ENCODE measurements at places on chromosomes 7 and 10. TPM values are rescaled to one million over a fixed set of nuclear protein-coding genes. Genes with fewer than 3 reads are reported as not detected.

- DNase-seq: no peak
These were observed 347 bp upstream of the RRP12 start for GRCh38 chr10:97401455-97401919.

The ACSM6 gene
- total RNA-seq: not detected

DNA sequence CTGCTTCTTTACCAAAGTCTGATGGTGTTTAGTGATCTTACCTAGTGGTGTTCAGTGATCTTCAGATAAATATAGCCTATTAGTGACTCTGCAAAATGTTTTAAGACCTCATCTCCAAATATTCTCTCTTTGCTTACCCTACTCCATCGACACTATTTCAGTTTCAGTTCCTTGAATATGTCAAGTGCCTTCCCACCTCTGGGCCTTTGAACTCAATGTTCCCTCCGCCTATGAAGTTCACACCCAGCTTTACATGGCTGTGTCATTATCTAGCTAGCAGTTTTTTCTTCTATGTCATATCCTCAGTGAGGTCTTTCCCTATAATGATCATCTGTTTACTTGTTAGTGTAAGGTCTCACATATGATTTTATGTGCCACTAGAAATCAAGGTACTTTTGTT, 322.6 kb downstream of the DGKB start:
- no peak for DNase-seq

DNA sequence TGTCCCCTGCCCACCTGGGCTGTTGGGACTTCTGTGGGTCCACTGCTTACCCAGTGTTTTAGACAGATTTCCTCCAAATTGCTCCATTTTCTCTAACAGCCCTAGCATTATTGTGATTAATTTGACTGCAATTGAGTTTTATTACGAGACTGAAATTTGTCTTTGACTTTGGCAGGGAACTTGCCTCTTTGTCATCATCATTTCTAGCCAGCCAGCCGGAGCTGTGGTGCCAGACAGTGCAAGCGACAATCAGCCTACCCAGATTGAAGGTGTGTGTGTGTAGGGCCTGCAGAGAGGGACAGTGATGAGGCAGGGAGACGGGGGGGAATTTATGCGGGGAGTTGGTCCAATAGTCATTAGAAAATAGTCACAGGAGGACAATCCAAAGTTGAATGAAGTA, 743.0 kb downstream of the NRG3 start:
- DNase-seq: no peak

The WEE2 gene
- not detected for total RNA-seq

The SH2D4B gene
- 0.06 TPM for total RNA-seq

DNA sequence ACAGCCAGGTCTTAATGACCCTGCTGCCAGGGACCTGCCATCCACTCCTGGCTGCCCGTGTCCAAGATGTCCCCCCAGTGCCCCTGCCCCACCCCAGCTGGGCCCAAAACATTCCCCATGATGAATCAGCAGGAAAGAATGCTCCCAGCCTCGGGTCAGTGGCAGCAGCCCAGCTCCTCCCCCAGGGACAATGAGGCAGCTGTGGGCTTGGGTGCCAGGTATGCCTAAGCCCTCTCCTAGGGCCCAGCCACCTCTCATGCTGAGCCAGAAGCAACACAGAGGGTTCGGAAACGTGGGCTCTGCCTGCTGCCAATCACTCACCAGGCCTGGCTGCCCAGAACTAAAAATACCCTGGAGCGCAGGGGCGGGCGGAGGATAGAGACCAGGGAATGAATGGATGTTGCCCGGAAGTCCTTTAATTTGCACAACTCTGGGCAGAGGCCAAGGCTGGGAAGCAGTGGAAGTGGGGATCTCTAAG, 1.5 kb upstream of the LOXL4 start:
- peak; percentile 88 for DNase-seq

The SPDYE2 gene
- not detected for total RNA-seq

- DNase-seq: no peak
These were observed 1.6 kb downstream of the SMC3 start for GRCh38 chr10:110569122-110569521.

The SPDYE6 gene
- not detected for total RNA-seq

- no peak for DNase-seq
These were observed 53.1 kb upstream of the KMT2E start for GRCh38 chr7:104960741-104961448.

DNA sequence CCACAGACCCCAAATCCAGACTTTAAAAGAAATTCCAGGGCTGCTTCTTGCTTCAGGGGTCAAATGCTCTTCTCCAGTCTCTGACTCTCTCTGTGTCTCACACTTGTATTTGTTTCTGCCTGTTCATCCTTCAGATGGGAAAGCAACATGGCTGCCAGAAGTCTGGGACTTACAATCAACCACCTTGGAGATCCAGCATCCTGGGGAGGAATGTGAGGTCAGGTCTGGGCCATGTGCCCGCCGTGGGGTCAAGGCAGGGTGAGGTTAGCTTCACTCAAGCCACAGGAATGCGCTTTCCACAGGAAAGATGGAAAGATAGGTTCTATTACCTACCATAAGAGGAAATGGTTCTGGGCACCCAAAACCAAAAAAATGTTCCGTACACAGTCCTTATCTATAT, 34.3 kb upstream of the NPVF start:
- peak; percentile 93 for DNase-seq

The MSMB gene
- total RNA-seq: not detected

GRCh38 chr7:92119213-92119759, 15.0 kb downstream of the CYP51A1 start:
- no peak for DNase-seq

The PON1 gene
- total RNA-seq: not detected

DNA sequence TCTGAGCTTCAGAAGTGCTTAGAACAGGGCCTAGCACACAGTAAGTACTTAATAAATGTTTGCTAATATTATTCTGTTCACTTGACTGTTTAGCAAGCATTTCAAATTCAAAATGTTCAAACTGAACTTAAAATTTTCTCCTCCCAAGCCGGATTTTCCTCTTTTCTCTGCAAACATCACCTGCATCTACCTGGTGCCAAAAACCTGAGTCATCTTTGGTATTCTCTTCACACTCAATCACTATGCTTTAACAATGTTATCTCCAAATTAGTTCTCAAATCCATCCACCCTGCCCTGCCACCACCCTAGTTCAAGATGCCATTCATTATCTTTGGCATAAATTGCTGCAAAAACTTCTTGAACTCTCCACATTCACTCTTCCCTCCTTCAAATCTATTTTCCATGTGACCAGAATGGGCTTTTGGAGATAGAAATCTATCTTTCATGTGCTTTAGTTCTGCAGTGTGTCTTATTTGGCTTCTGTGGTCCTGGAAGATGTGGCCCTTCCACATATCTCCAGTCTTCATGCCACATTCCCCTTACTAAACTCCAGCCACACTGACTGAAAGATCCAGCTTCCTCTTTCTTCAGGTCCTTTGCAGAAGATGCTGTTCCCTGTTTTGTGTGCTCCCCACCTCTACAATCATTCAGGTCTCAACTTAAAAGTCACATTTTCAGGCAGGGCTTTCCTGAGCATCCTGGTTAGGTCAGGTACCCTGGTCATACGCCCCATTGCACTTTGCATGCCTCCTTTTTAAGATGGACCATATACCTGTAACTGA, 2.0 kb downstream of the GGCT start:
- DNase-seq: no peak

DNA sequence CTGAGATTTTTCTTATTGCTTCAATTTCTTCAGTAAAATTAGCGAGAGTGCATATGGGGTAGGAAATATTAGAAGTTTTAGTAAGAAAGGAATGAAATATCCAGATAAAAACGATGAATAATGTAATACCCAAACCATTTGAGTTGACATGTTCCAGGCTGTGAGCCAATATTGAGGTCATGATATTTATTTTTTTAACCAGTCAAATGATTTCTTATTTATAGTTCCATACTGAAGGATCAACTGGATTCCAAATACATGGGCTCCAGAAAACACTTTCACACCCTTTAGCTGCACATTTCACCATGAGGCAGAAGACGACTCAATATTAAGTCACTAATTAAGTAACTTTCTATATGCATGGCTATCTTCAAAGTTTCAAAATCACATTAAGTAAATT, 312.5 kb downstream of the PPP1R3A start:
- no peak for DNase-seq

DNA sequence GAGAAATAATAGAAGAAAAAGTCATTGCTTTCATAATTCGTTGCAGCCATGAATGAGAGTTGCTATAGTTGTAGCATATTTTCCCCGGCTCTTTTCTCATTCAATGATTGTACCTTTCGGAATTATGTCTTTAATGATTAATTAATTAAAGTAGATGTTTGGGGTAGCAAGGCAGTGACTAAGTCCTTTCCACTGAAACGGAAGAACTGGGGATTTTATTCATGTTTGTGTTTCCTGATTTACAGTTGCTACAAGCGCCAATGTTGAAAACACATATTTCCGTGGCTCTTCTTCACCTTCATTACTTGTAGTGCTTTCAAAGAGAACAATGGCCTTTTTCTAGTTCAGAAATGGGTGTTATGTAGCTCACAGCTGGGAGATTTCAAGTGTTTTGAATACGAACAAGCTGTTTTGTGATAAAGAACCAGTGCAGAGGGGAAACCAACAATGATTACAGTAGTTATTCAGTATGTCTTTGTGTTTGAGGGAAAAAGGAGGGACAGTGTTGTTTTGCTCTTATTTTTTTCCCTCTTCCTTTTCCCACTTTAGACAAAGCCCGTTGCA, 153.5 kb downstream of the NSUN6 start:
- DNase-seq: no peak

GRCh38 chr7:13508586-13508985, 480.9 kb downstream of the ETV1 start:
- DNase-seq: no peak

DNA sequence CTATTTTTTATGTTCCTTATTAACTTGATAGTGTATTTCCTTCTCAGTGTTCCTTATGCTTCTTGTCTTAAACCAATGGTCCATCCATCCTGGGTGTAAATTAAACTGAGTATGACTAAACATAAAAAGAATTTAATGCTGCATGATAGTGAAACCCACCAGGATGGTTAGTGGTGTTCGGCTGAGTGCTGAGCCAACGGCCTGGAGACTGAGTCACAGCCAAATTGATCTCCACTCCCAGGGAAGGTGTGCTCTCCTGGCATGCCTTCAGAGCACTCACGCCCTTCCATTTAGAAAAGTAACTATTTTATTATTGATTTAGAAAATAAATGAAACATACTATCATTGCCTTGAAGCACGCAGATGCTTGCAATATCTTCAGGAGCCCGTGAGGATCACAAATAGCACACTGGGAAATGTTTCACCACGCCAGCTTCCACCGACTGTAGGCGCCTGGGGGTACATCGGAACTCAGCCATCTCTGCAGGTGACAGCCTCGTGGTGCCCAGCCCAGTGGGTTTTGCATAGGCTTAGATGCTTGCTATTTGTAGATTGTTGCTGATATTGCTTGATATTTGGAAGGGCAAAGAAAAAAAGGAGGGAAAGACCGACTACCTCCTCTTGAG, 40.0 kb upstream of the LOXL4 start:
- DNase-seq: peak; percentile 53

The PLAC9 gene
- total RNA-seq: not detected

The PARP12 gene
- 34.8 TPM for total RNA-seq

The CPA2 gene
- total RNA-seq: 0.11 TPM

- no peak for DNase-seq
These were observed 67.2 kb upstream of the CTBP2 start for GRCh38 chr10:125227546-125227945.

DNA sequence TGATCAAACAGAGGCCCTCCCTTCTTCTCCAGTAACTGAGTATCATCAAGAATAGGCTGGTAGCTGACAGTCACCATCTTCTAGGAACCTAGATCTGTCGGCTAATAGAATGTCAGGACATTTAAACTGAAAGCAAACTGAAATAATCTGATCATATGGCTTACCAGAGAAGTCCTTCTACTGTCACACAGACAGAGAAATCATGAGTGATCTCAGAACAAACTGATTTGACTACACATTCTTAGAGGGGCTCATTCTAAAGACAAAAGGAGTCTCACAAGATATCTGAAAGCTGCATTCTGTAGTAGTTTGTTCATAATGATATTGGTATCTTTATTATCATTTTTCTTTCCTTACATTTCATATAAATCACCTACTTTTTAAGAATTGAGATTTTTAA, 130.9 kb upstream of the ADCY1 start:
- DNase-seq: no peak

GRCh38 chr7:138978541-138979184, 2.5 kb downstream of the KIAA1549 start:
- no peak for DNase-seq

GRCh38 chr10:50506861-50507573, 116.7 kb downstream of the SGMS1 start:
- no peak for DNase-seq

DNA sequence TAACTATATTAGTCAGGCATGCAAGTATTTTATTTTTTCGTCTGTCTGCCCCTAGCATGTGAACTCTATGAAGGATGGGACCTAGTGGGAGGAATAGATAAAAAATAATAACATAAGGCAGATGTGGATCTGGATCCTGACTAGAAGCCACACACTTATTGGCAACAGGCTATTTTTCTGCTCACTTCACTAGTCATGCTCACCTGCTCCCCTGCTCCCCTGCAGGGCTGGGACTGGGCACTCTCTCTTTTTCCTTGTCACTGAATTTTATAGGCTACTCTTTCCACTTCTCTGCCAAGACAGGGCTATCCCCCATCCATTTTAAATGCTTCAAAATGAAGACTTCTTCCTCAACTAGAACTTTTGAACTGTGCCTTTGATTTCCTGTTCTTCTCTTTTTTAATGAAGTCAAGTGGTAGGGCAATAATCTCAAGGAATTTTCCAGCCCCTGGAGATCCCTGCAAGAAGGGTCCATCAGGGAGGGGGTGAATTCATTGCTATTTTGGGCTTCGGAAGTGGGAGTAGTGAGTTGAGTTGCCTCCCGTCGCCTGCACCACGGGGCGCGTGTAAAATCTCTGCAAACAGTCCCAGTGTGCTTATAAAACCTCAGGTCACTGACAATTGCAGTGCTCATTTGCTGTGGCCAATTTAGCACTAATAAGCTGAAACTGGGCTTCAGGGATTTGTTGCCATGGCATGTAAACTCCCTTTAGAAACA, 156.7 kb upstream of the NPVF start:
- DNase-seq: no peak
